Activated naive CD4-positive, alpha-beta T cell treated with anti-CD3 and anti-CD28 coated beads, Interleukin-2, amount 50 U/mL, for 16 hours (primary cell): ENCODE measurements at places on chromosomes 16 and 17.

DNA sequence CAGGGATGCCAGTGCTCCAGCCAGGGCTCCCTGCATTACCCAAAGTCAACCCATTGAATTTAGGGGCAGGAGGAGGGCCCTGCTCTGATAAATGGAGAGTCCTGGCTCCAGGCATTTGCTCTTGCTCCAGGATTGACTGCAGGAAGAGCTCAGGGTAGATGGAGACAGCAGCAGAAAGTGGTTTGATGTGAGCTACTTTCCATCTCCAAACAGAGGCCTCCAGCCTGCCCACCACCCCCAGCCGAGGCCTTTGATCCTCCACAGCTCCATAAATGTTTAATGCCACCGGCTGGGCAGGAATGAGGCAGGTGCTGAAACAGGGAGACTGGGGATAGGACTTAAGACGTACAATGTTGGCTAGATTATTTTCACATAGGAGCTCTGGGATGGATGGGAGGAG lies 4.3 kb upstream of the SEZ6 start:
- no peak for DNase-seq

GRCh38 chr16:81189100-81189664 lies 49.3 kb upstream of the BCO1 start:
- DNase-seq: no peak

DNA sequence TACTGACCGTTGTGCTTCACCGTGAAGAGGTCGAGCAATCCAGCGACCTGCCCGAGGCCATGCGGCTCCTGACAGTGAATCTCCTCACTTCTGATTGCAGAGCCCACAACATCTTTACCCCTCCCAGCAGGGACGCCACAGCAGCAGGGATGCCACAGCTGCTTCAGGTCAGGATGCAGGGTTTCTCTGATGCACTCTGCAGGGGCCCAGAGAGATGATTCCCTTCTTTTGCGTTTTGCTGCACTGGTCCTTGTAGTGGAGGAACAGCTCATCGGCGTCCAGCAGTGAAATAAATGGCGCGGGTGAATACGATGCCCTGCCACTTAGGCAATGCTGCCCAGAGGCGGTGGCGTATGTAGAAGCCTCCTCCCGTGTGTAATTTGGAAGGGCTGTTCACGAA lies 5.6 kb downstream of the KIAA0513 start:
- no peak for DNase-seq

DNA sequence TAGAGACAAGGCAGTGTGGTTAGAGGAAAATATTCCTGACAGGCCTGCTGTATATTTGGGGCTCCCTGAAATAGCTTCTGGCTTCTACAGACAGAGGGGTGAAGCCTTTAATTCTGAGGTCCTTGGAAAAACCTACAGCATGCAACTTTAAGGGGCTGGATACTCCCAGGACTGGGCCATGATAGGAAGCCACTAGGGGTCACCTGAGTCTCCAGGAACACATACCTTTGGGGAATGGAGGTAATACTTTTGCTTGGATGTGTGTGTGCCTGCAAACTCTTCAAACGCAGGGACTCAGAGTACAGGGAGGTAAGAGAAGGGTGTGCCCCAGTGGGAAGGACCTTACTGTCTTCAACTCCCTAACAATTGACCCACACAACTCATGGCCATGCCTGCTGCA lies 4.1 kb downstream of the ASIC2 start:
- no peak for DNase-seq

DNA sequence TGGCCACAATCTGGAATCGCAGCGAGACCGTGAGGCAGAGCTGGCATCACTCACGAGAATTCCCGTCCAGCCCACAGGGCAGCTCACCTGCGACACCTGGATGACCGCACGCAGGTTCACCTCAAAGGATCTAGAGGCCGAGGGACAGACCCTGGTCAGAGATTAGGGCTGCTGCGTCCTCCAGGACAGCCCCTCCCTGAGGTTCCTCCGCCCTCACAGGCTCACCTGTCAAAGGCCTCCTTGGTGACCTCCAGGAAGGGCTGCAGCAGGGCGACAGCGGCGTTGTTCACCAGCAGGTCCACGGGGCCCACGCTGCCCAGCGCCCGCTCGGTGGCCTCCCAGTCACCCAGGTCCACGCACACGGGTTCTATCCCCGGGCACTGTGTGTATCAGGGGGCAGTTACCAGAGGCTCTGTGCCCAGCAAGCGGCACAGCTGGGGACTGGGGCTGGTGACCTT lies 834 bp downstream of the DCXR start:
- no peak for DNase-seq

GRCh38 chr17:9544221-9544620 lies 31.4 kb downstream of the STX8 start:
- DNase-seq: no peak

- no peak for DNase-seq
These were observed 73.7 kb downstream of the ZFHX3 start for GRCh38 chr16:72974142-72974769.

DNA sequence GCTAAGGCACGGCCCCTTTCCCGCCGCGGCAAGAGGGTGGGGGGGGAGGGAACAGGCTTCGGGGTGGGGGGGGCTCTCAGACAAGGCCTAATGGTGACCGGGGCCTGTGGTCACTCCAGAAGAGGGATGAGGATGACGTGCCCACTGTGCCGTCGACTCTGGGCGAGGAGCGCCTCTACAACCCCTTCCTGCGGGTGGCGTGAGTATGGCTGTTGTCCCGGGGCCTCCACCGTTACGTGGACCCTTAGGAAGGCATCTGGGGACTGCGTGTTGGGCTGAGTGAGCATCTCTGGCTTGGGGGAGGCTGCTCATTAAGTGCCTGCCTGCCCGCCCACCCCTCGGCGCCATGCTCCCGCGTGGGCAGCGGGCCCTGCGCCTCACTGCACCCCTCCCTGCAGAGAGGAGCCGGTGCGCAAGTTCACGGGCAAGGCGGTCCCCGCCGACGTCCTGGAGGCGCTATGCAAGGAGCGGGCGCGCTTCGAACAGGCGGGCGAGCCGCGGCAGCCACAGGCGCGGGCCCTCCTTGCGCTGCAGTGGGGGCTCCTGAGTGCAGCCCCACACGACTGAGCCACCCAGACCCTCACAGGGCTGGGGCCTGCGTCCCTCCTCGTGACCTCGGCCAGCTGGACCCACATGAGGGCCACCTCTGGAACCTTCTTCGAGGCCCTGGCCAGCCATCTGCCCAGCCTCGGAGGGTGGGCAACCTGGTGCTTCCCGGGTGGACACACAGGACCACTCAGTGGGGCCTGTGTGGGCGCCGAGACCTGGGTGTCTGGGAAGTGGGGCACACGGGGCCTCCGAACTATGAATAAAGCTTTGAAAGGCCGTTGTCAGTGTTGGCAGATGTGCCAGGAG lies 2.2 kb downstream of the HAGHL start:
- no peak for DNase-seq

- no peak for DNase-seq
These were observed at the start of gene IRX3 for GRCh38 chr16:54286366-54287130. TSS of gene IRX3 (minus strand) at chr16:54286787. CDS start at chr16:54286050, 737 bp downstream.

DNA sequence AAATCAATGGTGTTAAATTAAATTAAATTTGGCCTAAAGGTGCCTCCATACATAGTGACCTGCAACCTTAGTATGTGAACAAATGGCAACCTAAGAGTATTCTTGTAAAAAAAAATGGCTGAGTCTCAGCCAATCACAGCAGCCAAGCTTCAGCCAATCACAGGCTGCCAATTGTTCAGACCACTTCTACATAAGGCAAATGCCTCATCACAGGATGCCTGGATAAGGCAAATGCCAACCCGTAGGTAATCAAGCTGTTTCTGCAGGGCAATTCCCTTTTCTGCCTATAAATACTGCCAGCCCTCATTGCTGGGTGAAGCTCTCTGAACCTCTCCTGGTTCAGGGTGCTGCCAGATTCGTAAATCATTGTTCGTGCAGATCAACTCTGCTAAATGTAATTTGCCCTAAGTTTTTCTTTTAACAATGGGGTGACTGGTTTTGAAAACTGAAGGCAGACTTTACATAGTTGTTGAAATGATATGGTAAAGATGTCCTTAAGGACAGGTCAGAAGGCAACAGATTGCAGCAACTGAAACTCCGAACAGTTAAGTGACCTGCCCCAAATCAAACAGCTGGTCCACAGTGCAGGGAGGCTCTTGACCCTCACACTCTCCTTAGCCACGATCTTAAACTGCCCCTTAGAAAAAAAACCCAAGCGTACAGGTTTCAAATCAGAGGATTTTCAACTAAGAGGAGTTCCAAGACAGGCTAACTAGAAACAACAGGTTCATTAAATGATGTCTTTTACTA lies 50.3 kb downstream of the N4BP1 start:
- no peak for DNase-seq

DNA sequence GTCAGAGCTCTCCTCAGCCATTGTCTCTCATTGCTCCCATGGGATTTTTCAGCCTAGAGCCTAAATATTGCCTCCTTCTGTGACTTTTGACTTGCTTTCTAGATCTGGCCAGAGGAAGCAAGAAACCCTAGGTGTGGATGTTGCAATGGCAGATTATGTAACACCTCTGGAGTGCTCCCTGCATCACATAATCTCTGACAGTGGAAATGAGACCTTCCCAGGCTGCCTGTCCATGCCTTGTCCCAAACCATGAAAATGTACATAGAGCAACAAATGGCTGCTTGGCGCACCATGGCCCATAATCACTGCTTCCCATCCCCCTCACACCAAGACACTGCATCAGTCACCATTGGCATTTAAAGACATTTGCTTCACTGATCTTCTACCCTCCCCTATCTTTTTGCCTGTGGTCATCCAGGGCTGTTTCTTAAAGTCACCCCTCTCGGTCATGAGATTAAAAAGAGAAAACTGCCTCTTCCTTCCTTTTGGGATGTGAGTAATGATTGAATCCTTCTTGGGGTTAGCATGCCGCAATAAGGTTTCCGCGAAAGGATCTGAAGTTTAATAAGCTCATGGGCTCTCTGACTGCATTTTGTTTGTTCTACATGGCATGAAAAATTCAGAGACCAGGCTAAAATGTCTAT lies 34.2 kb upstream of the CCL2 start:
- DNase-seq: no peak

- no peak for DNase-seq
These were observed 13.3 kb downstream of the SNN start for GRCh38 chr16:11681556-11681955.

DNA sequence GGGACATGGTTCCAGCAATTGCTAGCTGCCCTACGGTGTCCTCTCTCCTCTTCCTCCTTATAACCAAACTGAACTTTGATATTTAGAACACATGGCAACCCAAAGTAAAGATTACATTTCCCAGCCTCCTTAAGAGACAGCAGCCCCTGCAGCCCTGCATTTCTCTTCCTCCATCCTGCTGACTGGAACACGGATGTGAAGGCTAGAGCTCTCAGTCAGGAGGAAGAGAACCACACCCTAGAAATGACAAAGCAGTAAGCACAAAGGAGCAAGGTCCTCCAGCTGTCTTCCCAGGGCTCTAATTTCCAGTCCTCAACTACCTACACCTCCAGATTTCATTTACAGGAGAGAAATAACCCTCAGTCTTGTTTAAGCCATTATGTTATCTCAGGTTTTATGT lies 10.9 kb downstream of the DYNC1LI2 start:
- no peak for DNase-seq

DNA sequence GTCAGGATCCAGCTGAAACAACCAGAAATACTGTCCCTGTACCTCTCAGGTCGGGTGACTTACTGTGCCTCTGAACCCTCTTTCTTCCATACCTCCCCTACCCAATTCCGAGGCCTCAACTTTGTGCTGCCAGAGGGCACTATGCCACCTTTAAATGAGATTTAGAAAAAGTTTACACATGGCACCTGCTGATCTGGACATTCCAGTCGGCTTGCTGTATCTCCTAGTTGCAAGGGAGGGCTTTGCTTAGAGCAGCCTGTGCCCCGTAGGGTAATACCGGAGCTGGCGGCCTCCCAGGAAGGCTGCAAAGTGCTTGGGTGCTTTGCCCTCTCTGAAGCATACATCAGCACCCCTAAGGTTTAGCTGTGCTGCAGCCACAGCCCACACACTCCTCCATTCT lies 306.0 kb upstream of the RBFOX1 start:
- no peak for DNase-seq

GRCh38 chr17:65323049-65323448 lies 185.9 kb downstream of the RGS9 start:
- no peak for DNase-seq

DNA sequence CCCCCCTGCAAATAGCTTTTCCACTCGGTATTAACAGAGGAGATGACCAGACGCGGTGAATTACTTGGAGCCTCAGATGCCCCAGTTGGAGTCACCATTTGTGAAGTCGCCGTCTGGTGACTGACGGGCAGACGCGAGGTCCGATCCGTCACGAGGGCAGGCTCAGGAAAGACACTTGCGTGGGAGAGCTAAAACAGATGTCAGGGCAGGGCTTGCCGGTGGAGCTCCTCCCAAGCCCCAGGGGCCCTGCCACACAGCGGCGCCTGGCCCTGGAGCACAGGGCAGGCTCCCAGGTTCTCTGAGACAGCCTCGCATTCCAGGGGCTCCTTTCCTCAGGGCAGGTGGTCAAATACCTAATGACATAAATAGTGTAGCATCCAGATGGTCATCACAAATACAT lies 348.3 kb downstream of the C16orf95 start:
- no peak for DNase-seq

DNA sequence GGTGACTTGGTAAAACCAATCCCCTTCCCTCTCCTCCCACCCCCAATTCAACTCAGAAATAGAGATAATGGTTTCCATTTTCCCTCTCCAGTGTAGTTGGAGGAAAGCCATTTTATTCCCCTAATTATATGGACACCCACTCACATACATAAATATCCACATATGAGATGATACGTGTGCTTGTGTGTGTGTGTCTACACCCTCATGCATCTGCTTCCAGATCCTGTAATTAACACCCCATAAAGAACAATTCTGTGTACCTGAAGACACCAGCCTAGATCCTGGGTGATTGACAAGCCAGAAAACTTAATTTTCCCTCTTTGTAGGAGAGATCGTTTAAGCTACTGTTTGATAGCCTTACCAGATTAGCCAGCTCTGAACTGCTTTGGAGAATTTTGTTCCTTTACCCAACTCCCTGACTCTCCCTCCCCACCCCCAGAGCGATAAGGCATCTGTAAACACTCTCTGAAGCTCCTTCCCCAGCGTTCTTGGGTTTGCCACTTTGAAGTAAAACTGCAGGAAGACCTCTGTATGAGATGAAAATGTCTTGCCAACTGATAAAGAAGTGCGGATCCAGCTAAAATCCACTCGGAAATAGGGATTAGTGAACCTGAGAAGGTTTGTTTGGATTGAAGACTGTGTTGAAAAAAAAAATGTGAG lies 175.7 kb downstream of the RGS9 start:
- DNase-seq: no peak

DNA sequence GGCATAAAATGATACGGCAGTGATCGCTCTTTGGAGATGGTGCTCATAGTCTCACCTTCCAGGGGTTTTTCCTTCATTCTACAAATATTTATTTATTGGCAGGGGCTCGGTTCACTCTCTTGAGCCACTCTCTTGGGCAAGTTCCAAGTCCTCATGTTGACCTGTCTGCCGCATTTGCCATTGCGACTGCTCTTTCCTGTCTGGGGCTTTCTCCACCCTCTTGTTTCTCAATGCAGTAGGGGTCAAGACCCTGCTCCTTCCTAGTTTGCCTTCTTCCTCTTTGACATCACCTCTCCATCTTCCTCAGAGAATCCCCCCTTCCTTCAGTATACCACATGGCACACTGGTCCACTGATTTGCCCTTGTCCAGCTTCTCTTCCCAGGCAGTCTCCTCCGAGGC lies 21.9 kb upstream of the LRRC75A start:
- DNase-seq: no peak
